ENCODE measurements at places on chromosomes 7 and 10.

DNA sequence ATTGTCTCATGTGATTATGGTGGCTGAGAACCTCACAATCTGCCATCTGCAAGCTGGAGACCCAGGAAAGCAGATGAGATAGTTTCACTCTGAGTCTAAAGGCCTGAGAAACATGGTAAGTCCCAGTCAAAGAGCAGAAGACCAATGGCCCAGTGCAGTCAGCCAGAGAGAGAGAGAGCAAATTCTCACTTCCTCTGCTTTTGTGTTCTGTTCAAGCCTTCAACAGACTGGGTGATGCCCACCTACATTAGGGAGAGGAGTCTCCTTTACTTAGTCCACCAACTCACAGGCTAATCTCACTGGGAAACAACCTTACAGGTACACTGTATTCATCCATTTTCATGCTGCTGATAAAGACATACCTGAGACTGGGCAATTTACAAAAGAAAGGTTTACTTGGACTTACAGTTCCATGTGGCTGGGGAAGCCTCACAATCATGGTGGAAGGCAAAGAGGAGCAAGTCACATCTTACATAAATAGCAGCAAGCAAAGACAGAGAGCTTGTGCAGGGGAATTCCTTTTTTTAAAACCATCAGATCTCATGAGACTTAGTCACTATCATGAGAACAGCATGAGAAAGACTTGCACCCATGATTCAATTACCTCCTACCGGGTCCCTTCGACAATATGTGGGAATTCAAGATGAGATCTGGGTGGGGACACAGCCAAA is 4.7 kb upstream of the FRMPD2 start:
- no peak for DNase-seq

DNA sequence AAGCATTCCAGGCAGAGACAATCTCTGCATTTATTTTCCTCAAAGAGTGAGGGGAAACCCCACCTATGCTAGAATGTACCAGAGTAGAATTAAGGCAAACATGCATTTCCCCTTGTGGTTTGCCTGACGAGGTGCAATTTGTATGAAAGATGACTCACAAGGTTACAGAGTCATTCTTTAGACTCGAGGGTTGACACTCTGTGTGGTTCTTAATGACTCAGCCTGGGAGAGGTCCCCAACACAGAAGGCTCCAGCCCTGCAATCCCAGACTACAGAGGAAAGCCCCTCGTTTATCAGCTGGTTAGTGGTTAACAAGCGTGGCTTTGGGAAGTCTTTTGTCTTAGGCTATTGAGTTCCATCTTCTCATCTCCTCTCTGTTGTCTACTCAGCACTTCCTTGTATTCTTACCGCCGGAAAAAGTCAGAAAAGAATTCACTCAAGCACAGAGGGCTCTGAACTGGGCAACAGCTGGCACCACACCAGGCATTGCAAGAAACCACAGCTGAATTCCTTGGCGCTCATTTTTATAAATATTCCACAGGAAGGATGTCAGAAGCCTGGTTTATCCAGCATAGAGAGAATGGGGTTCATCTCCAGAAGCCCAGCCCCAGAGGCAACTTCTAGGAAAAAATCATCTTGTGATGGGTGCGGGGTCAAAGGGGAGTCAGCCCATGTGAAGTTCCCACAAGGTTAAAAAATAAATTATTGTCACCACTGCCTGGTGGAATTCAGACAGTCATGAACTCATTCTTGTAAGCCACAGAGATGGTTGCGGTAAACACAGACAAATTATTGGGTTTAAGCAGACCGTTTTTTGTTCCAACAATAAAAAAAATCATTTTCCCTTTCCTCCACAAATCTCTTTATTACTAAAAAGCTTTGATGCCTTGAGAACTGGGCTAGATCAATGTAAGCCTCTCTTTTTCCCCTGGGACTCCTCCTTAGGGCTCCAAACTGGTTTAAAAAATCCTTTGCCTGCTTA is 24.5 kb upstream of the SVIL start:
- peak; percentile 51 for DNase-seq

DNA sequence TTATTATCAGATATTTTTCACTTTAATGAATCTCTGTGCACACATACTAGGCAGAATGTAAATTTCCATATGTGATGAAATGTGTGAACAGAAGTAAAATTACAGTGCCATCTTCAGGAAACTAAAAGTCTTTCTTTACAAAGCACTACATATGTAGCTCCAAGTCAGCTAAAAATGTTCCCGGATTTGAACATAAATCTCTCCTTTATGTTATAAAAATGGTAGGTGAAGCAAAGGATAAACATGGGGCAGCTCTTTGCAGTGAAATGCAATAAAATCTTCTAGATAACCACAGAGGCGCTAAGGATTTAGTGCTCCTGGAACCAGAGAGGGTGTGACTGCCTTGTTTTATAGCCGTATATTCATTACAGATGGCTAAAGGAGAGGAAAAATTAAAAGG is 104.9 kb upstream of the C7orf33 start:
- no peak for DNase-seq

GRCh38 chr10:26805567-26806245 is 55.1 kb downstream of the ABI1 start:
- DNase-seq: no peak

DNA sequence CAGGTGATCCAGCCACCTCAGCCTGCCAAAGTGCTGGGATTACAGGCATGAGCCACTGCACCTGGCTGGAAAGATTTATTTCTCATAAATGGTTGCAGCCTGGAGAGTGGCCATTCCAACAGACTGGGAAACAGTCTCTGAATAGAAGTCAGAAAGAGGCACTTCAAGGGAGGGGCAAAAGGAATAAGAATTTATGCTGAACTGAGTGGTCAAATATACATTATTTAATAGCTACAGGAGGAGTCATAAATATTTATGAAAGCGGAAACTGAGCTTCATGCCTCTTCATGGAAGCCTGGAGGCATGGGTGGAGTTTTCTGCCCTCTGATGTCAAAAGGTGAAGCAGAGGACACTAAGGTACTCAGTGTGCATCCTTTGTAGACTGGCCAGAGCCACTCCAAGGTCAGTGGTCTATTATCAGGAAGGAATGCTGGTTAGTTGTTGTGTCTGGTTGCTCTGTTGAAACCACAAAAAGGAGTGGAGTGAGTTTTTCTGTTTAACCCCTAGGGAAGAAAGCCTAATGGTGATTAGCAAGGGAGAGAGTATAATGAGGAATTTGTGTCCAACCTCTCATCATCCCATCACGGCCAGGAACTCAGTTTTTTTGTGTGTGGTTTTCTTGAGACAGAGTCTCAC is 9.3 kb upstream of the NRBF2 start:
- no peak for DNase-seq

- DNase-seq: no peak
Measured at GRCh38 chr7:105611856-105612775, 30.8 kb upstream of the EFCAB10 start.

Measured in ascending aorta (tissue), 2 donors.